T-helper 2 cell (primary cell): ENCODE measurements at places on chromosomes 11 and 22.

DNA sequence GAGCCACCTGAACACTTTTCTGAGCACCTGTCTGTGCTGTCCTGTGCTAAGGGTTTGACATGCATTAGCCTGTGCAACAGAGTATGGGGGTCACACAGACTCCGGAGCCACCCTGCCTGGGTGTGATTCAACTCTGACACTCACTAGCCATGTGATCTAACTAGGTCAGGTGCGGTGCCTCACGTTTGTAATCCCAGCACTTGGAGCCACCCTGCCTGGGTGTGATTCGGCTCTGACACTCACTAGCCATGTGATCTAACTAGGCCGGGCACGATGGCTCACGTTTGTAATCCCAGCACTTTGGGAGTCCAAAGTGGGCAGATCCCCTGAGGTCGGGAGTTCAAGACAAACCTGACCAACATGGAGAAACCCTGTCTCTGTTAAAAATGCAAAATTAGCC, 11.4 kb downstream of the UBE2L6 start:
- no peak for DNase-seq

- DNase-seq = no peak
Measured at GRCh38 chr11:70621241-70621640, 222.9 kb downstream of the CTTN start.

DNA sequence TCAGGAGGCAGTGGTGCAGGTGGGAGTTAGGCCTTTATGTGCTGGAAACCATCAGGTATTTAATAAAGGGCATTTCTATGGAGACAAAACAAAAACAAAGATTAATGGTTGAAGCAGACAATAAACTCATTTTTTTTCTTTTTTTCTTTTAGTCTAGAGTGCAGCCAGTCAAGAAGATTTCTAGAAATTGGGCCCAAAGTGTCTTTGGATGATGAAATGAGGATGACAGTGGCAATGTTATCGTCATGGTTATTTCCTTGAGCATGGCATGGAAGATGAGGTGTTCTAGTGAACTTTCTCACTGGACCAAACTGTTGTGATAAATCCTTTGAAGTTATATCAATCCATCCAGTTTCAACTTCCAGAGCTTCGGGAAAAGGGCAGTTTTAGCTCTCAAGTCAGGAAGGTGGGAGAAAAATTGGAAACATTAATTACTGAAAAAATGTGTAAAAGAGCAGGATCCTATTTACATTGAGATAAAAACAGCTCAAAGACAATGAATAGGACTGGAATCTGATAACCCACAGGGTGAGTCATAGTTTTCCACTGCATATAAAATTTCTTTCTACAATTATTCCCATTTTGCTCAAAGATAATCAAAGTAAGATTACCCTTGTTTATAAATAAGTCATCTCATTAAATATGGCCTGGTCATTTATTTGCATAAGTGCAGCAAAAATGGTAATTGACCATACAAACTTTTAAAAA, 33.0 kb downstream of the PRR5L start:
- no peak for DNase-seq

DNA sequence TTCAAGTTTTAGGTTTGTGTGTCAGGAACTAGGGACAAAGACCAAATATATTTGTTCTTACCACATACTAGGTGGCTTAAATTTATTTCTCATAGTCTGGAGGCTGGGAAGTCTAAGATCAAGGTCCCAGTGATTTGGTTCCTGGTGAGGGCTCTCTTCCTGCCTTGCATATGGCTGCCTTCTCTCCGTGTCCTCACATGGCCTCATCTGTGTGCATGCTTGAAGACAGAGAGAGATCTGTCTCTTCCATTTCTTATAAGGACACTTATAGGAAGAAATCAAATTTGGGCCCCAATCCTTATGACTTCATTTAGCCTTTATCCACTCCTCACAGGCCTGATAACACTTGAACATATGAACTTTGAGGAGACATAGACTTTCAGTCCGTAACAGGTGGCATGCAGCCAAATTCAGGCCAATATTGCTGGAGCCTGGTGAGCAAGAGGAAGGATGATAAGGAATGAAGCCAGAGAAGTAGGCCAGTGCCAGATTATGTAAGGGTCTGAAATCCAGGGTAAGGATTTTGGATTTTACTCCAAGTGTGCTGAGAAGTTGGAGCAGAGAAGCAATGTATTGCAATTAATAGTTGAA, 35.1 kb downstream of the TTC17 start:
- DNase-seq = no peak

GRCh38 chr11:105046898-105047579, 1.9 kb upstream of the CARD16 start:
- no peak for DNase-seq

- no peak for DNase-seq
Measured at GRCh38 chr11:125371431-125371935, 124.6 kb downstream of the FEZ1 start.

DNA sequence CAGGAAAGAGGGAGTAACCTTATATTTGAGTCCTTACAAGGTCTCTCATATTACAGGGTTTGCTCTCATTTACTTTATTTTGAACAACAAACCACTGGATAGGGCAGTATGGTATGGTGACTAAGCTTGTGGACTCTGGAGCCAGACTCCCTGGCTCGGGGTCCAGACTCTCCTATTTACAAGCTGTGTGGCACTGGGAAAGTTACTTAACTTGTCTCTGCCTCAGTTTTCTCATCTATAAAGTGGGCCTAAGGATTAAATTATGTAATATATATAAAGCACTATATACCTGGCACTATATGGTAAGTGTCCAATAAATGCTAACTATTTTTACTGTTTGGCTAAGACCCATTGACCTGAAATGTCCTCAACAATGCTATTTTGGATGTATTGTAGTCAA, 1.7 kb upstream of the DCHS1 start:
- no peak for DNase-seq

DNA sequence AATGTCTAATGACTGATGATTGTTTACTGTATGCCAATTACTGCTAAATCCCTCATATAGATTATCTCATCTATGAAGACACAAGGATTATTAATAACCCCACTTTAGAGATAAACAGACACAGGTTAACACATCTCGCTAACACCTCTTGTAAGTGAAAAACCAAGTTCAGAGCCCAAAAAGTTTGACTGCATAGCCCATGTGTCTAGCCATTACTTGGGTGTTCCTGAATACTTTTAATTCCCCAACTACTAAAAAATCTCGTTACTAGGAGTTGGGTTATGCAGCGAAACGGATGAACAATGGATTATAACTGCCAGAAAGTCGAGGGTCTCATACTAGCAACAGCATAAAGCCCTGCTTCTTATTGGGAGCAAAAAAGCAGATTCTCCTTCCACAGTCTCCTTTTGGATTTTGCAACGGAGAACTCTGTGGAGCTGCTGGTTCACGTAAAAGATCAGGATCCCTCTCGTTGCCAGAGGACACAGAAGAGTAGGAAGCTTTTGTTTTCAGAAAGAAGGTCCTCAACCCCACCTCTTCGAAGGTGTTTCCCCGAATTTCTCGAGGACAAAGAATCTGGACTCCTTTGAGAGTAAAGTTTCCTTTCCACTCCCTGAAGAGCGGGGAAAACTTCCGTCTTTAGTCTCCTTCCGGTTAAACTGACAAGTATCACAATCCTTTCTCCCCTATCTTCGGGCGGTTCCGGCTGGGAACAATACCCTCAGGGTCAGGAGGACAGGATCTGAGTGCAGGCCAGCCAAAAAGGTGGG, 979 bp downstream of the ZBED5 start:
- peak; percentile 2 for DNase-seq

DNA sequence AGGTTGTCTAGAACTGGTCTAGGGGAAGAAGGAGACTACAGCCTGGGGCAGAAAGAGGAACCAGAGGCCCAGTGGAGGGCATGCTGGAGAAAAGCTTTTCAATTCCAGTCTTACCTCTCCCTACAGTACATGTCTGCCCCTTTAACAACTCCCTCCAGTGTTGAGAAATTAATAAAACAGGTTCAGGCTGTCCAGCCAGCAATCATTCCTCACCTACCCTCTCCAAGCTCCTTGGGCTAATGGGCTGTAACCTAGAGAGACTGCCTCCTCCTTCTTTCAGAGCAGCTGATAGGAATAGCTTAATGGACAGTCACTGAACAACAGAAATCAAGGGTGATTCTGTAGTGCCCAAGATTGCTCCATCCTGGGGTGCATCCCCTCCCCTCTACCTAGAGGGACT, 8.8 kb downstream of the SLC35F2 start:
- DNase-seq = no peak
